Activated naive CD8-positive, alpha-beta T cell treated with anti-CD3 and anti-CD28 coated beads for 36 hours (primary cell): ENCODE measurements at places on chromosomes 6 and 20. TPM values are rescaled to one million over a fixed set of nuclear protein-coding genes. Genes with fewer than 3 reads are reported as not detected.

OR2H2 gene
- not detected for total RNA-seq

DNA sequence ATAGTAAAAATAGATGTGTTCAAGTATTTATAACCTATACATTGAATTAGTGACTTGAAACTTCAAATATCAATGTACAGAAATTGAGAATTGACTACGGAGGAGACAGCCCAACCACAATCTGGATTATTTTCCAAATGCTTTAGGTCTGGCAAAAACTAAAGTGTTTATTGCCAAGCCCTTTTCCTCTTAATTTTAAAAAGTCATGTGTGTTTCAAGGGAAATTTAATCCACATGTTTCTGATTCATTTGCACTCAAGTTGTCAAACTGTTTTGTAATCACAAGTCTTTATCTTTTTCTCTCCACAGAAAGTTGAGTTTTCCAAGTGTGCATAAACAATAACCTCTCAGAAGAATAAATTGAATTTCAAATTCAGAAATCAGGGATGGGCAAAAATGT, 350.8 kb upstream of the RSPO3 start:
- no peak overlapping the region for H3K27ac ChIP-seq
- H3K4me1 ChIP-seq, result no peaks in the 10 kb centered on the region
- H3K36me3 ChIP-seq, result no peaks in the 10 kb centered on the region
- H3K4me3 ChIP-seq, result no peak overlapping the region

DACT2 gene
- total RNA-seq, result not detected

- H3K4me3 ChIP-seq, result peak overlapping the region; percentile 26
- no peak overlapping the region for H3K27ac ChIP-seq
- H3K4me1 ChIP-seq, result peaks cover 17% of the 10 kb centered on the region
- no peaks in the 10 kb centered on the region for H3K27me3 ChIP-seq
These were observed 43.6 kb upstream of the FUCA2 start for GRCh38 chr6:143555071-143555492.

DNA sequence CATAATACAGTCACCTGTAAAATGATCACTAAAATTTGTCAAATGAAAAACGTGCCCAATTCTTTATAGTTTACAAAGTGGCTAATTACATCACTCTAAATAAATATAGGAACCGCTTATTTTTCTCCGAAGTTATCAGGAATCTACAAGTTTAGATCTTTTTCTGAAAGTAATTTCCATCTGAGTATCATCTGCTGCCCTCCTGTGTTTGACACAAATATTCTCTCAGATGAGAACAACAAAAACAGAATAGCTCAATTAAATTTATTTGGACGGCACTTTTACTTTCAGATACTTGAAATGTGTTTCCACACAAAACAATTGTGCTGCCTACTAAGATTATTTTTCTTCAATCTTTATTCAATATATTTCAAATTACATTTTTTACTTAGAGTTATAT, 5.0 kb downstream of the SF3B5 start:
- no peak for DNase-seq
- no peaks in the 10 kb centered on the region for H3K27me3 ChIP-seq
- H3K27ac ChIP-seq, result no peak overlapping the region
- H3K36me3 ChIP-seq, result peaks cover 18% of the 10 kb centered on the region

PRDM1 gene
- 13.1 TPM for total RNA-seq

- peaks cover 6% of the 10 kb centered on the region for H3K4me1 ChIP-seq
- H3K27ac ChIP-seq, result no peak overlapping the region
- DNase-seq, result no peak
- no peaks in the 10 kb centered on the region for H3K27me3 ChIP-seq
- H3K36me3 ChIP-seq, result no peaks in the 10 kb centered on the region
These were observed 337.6 kb downstream of the CDC5L start for GRCh38 chr6:44725070-44725469.

- H3K36me3 ChIP-seq, result no peaks in the 10 kb centered on the region
- no peaks in the 10 kb centered on the region for H3K4me1 ChIP-seq
These were observed 426.6 kb downstream of the FRK start for GRCh38 chr6:115634131-115634530.
